ENCODE measurements at places on chromosomes 7 and 10.

GRCh38 chr10:34748767-34749166, 66.3 kb downstream of the PARD3 start:
- H3K27me3 ChIP-seq, result no peaks in the 10 kb centered on the region
- H3K27ac ChIP-seq, result no peak overlapping the region
- DNase-seq, result no peak
- peaks cover 14% of the 10 kb centered on the region for H3K4me1 ChIP-seq

DNA sequence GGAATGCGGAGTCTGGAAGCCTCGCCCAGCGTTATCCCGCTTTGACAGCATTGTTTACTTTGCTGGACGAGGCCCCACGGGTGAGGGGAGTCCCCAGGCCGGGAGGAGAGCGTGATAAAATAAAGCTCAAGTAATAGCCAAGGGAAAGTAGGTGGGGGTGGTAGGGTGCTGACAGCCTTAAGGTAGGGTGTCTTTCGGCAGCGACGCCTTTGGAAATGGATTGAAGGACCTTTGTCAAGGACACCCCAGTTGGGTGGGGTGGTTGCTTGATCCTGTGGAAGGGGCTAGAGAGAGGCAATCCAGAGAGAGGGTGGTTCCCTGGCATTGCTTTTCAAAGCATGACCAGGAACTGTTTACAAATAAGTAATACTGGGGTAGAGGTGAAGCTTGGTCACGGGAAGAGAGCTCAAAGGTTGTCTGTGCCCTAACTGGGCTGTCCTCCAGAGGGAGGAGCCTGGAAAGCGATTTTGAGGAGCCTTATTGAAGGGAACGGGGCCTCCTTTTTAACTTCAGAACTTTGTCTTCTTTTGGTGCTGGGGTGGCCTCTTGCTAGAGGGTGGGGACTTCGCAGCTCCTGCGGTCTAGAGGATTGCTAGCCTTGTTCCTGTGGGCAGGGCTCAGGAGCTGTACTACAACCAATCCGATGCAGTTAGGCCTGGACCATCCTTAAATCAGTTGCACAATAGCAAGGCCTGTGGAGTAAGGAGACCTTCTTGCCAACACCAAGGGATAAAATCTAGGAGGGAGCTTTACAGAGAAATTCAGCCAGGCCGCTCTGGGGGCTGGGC, 1.3 kb downstream of the EIF4EBP2 start:
- no peaks in the 10 kb centered on the region for H3K27me3 ChIP-seq
- H3K4me3 ChIP-seq, result peak overlapping the region; percentile 99
- DNase-seq, result no peak
- peaks cover 11% of the 10 kb centered on the region for H3K36me3 ChIP-seq
- peak overlapping the region; percentile 96 for H3K27ac ChIP-seq
- peaks cover 43% of the 10 kb centered on the region for H3K4me1 ChIP-seq

GRCh38 chr7:69190763-69191162, 407.5 kb upstream of the AUTS2 start:
- H3K27ac ChIP-seq, result no peak overlapping the region
- no peak for DNase-seq
- no peak overlapping the region for H3K4me3 ChIP-seq
- no peaks in the 10 kb centered on the region for H3K4me1 ChIP-seq

DNA sequence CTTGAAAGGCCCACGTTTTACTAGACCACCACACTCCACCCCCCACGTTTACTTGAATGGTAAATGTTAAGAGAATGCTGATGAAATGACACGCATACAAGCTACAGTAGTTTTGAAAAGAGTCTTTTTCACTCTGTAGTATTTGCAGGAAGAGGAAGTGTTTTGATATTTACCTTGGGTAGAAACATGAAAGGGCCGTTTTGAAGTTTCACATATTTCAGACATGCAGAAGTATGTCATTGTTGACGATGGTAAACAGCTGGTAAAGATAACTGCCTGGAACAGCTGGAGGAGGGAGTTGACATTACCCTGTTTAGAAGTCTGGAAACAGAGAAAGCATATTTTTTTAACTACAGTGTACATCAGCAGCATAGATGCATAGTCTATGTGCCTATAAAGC, 160.7 kb downstream of the NXPH1 start:
- no peaks in the 10 kb centered on the region for H3K4me1 ChIP-seq
- DNase-seq, result no peak
- no peaks in the 10 kb centered on the region for H3K36me3 ChIP-seq
- no peak overlapping the region for H3K4me3 ChIP-seq

- peaks cover 5% of the 10 kb centered on the region for H3K27me3 ChIP-seq
- peak overlapping the region; percentile 83 for H3K4me3 ChIP-seq
- peak overlapping the region; percentile 66 for H3K27ac ChIP-seq
- H3K4me1 ChIP-seq, result peaks cover 16% of the 10 kb centered on the region
Measured at GRCh38 chr7:151342102-151342646, 562 bp downstream of the NUB1 start.

GRCh38 chr7:73869011-73869798, 8.2 kb downstream of the TMEM270 start:
- DNase-seq, result no peak
- H3K27ac ChIP-seq, result no peak overlapping the region
- no peaks in the 10 kb centered on the region for H3K27me3 ChIP-seq
- no peak overlapping the region for H3K4me3 ChIP-seq
- no peaks in the 10 kb centered on the region for H3K36me3 ChIP-seq

DNA sequence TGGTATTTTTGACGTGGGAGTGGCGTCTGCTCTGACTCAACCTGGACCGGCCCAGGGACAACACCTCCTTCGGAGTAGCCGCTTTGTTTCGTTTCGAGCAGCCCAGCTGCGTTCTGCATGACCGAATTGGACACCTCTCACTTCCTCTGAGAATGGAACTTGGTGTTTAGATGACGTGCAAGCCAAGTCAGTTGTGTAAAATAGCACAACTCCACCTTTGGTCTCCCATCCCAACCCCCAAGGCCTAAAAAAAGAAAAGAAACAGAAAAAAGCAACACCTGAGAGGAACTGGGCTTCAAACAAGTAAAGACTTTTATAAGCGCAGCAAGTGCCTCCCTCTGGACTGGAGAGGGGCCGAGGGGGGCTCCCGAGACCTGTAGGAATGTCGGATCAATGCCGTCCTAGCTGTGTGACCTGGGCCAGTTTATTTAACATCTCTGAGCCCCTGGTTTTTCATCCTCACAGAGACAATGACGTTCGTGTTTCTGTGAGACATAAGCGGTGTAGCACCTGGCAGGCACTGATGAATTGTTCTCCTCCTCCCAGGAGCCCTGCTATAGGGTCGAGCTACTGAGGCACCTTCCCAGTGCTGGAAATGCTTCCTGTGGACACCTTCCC, 52.0 kb upstream of the SMNDC1 start:
- DNase-seq, result no peak
- no peak overlapping the region for H3K27ac ChIP-seq
- no peaks in the 10 kb centered on the region for H3K27me3 ChIP-seq
- H3K36me3 ChIP-seq, result no peaks in the 10 kb centered on the region
- H3K4me1 ChIP-seq, result peaks cover 34% of the 10 kb centered on the region
- H3K4me3 ChIP-seq, result no peak overlapping the region

DNA sequence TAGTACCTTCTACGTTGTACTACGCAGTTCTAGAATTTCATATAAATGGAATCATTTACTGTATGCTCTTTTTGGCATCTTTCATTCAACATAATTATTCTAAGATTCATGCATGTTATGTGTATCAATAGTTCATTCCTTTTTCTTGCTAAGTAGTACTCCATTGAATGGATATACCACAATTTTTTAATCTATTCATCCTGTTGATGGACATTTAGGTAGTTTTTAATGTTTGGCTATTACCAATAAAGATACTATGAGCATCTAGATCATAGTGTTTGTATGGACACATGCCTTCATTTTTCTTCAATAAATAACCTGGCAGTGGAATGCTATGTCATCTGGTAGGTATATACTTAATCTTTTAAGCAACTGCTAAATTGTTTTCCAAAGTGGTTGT, 83.0 kb upstream of the ELN start:
- H3K4me3 ChIP-seq, result no peak overlapping the region
- H3K27ac ChIP-seq, result no peak overlapping the region
- no peak for DNase-seq
- H3K4me1 ChIP-seq, result no peaks in the 10 kb centered on the region
- H3K36me3 ChIP-seq, result peaks cover 4% of the 10 kb centered on the region

DNA sequence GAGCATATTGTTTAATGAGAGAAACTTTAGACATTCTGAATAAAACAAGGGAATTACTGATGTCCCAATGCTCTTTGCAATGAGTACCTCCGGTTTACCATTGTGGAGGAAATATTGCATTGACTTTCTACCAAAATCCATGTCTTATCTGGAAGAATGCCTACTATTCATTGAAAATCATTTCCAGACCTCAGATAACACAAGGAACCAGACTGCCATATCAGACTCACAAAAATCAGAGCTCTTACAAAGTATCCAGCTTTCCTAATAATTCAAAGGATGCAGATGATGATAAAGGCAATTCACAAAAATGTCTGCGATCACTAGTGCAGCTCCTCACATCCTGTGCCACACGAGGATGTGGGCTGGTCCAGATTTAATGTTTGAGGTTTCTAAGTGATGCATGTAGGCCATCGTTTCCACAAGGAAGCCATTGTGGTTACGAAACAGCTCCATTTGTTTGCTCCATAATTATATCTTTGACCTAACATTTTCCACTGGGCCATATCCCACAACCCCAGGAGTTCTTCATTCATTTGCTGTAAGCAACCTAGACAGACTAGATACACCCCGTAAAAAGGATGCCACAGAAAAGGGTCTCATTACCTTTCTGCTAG, 831.1 kb upstream of the C7orf33 start:
- no peaks in the 10 kb centered on the region for H3K36me3 ChIP-seq
- peaks cover 4% of the 10 kb centered on the region for H3K4me1 ChIP-seq
- no peak overlapping the region for H3K4me3 ChIP-seq
- H3K27me3 ChIP-seq, result peaks cover 5% of the 10 kb centered on the region
- no peak for DNase-seq
- H3K27ac ChIP-seq, result no peak overlapping the region

GRCh38 chr10:12218991-12219390, 23.0 kb downstream of the CDC123 start:
- H3K27ac ChIP-seq, result no peak overlapping the region
- H3K27me3 ChIP-seq, result no peaks in the 10 kb centered on the region
- peaks cover 29% of the 10 kb centered on the region for H3K4me1 ChIP-seq
- no peak overlapping the region for H3K4me3 ChIP-seq
- DNase-seq, result no peak

GRCh38 chr7:139525239-139525638, 1.8 kb downstream of the CLEC2L start:
- H3K4me1 ChIP-seq, result peaks cover 3% of the 10 kb centered on the region
- no peak overlapping the region for H3K27ac ChIP-seq
- no peak for DNase-seq
- H3K4me3 ChIP-seq, result no peak overlapping the region

GRCh38 chr10:71087622-71088021, 124.7 kb upstream of the UNC5B start:
- H3K4me3 ChIP-seq, result no peak overlapping the region
- no peak overlapping the region for H3K27ac ChIP-seq
- no peaks in the 10 kb centered on the region for H3K4me1 ChIP-seq
- DNase-seq, result peak; percentile 51
- peaks cover 22% of the 10 kb centered on the region for H3K27me3 ChIP-seq

DNA sequence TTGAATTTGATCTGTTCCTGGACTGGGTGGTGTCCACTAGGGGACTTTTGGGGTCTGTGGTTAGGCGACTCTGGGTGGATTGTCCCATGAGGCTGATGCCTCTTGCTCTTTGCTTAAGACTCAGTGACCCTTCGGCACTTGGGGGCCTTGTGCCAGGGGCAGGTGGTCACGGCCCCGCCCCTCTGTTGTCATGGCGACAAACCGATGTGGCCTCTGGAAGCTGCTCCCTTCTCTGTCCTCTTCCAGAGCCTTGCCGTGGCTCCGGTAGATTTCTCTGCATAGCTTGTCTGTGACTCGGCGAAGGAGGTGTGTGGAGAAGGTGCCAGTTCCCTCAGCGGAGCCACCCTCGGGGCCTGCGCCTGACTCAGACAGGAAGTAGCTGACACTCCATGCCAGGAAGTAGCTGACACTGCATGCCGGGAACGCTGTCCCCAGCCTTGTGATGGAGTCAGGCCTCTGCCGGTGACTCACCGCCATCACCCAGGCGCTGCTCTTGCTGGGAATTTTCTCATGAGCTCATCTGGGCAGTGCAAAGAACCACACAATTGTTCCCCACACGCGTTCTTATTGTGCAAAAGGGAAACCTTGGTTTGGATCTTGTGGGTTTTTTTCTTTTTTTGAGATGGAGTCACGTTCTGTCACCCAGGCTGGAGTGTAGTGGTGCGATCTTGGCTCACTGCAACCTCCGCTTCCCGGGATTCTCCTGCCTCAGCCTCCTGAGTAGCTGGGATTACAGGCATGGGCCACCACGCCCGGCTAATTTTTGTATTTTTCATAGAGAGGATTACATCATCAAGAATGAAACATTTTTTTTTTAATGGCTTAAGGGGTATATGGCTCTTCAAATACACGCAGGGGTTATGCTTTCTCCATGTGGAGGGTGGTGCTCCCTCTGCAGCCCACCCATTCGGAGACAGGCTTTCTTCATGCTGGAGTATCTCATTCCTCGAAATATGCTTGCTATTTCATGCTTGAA, 72.6 kb downstream of the PFKFB3 start:
- H3K27ac ChIP-seq, result peak overlapping the region; percentile 98
- no peaks in the 10 kb centered on the region for H3K27me3 ChIP-seq
- peak overlapping the region; percentile 63 for H3K4me3 ChIP-seq
- peaks cover 35% of the 10 kb centered on the region for H3K4me1 ChIP-seq
- H3K36me3 ChIP-seq, result peaks cover 3% of the 10 kb centered on the region

DNA sequence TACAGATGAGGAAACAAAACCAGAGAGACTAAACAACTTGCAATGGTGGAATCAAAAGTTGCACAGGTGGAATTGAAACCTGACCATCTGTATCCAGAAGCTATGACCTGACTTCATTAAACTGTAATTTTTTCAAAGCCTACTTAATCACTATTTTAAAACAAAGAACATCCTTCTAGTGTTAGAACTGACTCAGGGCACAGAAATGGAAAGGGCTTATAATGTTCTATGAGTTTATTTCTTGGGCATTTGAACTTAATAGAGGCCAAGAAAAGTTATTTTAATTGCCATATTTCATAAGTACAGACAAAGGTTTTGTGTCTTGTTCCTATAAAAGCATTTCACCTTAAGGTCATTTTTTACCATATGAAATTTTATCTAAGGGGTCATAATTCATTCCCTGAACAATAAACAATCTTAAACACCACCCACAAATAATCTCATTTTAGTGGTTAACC, 8.8 kb downstream of the ITGB1 start:
- peak overlapping the region; percentile 46 for H3K27ac ChIP-seq
- no peak for DNase-seq
- H3K36me3 ChIP-seq, result no peaks in the 10 kb centered on the region
- H3K4me3 ChIP-seq, result no peak overlapping the region
- peaks cover 66% of the 10 kb centered on the region for H3K4me1 ChIP-seq

Measured in osteocyte (in vitro differentiated cells).